ENCODE measurements at places on chromosomes 16 and 17. TPM values are rescaled to one million over a fixed set of nuclear protein-coding genes. Genes with fewer than 3 reads are reported as not detected.

The CACNA1H gene
- 2.1 TPM for polyA plus RNA-seq

The HYDIN gene
- 0.84 TPM for polyA plus RNA-seq

The HSD11B2 gene
- not detected for polyA plus RNA-seq

The ORAI3 gene
- 23.7 TPM for polyA plus RNA-seq

The TMEM106A gene
- polyA plus RNA-seq: 4.5 TPM

The ITGA2B gene
- 0.31 TPM for polyA plus RNA-seq

The ABCA6 gene
- 0.41 TPM for polyA plus RNA-seq

The NPB gene
- polyA plus RNA-seq: 0.20 TPM

The HIC1 gene
- 12.7 TPM for polyA plus RNA-seq

The PAGR1 gene
- 14.3 TPM for polyA plus RNA-seq

The ICAM2 gene
- 0.52 TPM for polyA plus RNA-seq

The C17orf78 gene
- polyA plus RNA-seq: not detected

The SPATA32 gene
- not detected for polyA plus RNA-seq

The SOX15 gene
- 0.29 TPM for polyA plus RNA-seq

The CSH1 gene
- polyA plus RNA-seq: not detected

The PITPNM3 gene
- 0.45 TPM for polyA plus RNA-seq

The KRTAP4-6 gene
- polyA plus RNA-seq: not detected

The SEC14L1 gene
- polyA plus RNA-seq: 38.7 TPM

The CLDN9 gene
- polyA plus RNA-seq: not detected

The ZNF652 gene
- 7.5 TPM for polyA plus RNA-seq

The KANSL1 gene
- 15.6 TPM for polyA plus RNA-seq

The ADGRG3 gene
- not detected for polyA plus RNA-seq

The CHST4 gene
- polyA plus RNA-seq: not detected

The RCVRN gene
- 0.29 TPM for polyA plus RNA-seq

Measured in AG04450 (cell line).